ENCODE measurements at places on chromosomes 2 and 18. TPM values are rescaled to one million over a fixed set of nuclear protein-coding genes. Genes with fewer than 3 reads are reported as not detected.

DNA sequence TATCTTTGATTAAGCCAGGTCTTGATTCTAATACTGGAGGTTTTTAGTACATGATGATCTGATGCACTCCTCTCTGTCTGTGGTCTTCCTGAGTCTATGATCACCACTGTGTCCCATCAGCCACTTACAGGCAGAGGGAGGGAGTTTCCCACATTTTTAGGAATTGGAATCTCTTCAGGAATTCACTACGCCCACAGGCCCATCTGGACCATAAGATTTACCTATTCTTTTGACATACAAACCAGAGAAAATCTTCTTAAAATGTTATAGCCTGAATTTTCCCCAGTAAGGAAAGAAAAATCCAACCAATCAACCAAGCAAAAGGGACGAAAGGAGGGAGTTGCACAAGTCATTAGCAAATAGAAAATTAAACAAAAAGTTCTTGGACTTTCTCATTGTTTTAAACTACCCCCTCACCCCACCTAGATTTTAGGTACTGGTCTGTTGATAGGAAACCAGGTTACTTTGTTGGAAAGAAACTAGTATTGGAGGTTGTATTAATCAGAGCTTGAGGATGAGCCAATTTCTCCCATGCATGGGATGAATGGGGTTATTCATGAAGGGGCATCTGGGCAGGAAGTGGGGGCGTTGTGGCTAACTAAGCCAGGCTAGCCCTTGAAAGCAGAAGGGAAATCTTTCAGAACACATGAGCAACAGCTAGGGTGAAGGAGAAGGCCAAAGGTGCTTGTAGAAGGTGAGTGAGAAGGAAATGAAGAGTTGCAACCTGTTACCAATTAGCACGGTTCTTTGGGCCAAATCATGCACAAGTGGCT, 328.2 kb upstream of the MEX3C start:
- DNase-seq, result no peak

- no peak for DNase-seq
These were observed 41.9 kb downstream of the KCMF1 start for GRCh38 chr2:85012855-85013254.

GRCh38 chr2:146523196-146523595, 1321.6 kb upstream of the ACVR2A start:
- no peak for DNase-seq

GRCh38 chr2:177542396-177542795, 149.8 kb downstream of the AGPS start:
- no peak for DNase-seq

- DNase-seq, result no peak
These were observed 126.4 kb downstream of the MAP4K4 start for GRCh38 chr2:101823859-101824258.

DNA sequence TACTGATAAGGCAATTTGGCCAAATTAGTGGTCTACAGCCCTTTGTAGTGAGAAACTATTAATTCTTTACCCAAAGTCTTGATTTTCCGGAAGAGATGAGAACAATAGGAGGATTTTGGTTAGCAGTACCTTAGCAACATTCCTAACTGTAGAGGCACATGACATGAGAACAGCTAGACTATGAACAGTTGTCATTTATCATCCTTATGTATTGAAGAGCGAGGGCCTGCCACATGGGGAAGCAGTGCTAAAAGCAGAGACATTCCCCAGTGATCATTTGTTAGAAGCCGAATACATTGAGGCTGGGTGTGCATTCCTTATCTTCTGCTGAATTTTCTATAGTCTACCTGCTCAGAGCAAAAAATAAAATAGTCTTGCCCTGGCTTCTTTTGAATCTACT, 65.2 kb downstream of the RBBP8 start:
- no peak for DNase-seq

Gene IFIH1
- 4.0 TPM for polyA plus RNA-seq

- DNase-seq, result no peak
These were observed 3.8 kb downstream of the AFG3L2 start for GRCh38 chr18:12373116-12373770.

Gene ANKRD62
- not detected for polyA plus RNA-seq

GRCh38 chr2:12617366-12617765, 99.4 kb upstream of the TRIB2 start:
- no peak for DNase-seq

Gene ARHGEF4
- polyA plus RNA-seq, result 11.8 TPM
